ENCODE measurements at places on chromosomes 7 and 10.
A peak's percentile ranks its signal among the peaks of the same experiment; 100 is the strongest.

- no peak for DNase-seq
These were observed 30.8 kb downstream of the CHCHD3 start for GRCh38 chr7:133051066-133051465.

DNA sequence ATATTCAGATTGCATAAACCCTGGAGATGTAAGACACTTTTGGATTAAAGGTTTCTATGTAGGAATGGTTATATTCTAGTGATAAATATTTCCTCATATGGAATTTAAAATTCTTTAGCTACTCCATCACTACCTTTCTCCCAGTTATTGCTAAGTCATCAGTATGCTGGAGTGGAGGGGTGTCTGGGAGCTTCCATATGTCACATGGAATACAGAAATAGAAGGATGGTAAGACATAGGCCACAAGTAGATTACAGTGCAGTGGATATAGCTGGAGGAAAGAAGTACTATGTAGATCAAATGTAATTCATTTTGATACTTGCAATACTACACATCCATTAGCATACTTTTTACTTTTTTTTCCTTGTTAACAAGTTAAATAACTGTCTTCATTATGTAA is 428.4 kb downstream of the ARL4A start:
- DNase-seq, result no peak

- DNase-seq, result no peak
These were observed 153.5 kb downstream of the PIP4K2A start for GRCh38 chr10:22560913-22561239.

DNA sequence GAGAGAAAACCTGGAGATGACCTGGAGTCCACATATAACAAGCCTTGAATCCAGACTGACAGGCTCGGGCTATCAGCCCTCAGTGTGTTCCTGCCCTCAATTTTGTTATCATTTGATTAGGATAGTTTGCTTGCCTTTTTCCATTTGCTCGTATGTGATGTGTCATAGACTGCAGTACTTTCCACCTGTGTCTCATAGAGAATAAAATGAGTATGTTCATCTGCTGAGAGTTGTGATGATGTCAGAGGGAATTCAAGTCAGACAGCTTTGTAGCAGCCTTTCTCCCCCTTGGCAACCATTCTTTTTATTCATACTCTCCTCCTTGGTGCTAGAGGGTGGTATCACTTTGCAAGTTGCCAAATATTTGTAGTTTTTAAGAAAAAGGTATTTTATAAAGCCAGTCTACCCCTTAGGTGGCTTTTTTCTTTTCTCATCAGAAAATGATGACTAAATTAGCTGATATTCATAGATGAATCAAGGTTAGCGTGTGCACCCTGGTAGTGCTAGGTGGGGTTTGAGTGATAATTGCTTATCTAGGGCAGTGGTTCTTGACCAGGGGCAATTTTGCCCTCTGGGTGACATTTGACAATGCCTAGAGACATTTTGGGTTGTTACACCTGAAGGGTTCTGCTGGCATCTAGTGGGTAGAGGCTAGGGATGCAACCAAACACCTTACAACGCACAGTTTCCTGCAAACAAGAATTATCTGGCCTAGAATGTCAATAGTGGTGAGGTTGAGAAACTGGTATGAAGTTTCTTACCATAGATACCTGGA is 5.4 kb downstream of the SGPL1 start:
- no peak for DNase-seq

- no peak for DNase-seq
These were observed 35.5 kb downstream of the MDFIC start for GRCh38 chr7:114957444-114957843.

DNA sequence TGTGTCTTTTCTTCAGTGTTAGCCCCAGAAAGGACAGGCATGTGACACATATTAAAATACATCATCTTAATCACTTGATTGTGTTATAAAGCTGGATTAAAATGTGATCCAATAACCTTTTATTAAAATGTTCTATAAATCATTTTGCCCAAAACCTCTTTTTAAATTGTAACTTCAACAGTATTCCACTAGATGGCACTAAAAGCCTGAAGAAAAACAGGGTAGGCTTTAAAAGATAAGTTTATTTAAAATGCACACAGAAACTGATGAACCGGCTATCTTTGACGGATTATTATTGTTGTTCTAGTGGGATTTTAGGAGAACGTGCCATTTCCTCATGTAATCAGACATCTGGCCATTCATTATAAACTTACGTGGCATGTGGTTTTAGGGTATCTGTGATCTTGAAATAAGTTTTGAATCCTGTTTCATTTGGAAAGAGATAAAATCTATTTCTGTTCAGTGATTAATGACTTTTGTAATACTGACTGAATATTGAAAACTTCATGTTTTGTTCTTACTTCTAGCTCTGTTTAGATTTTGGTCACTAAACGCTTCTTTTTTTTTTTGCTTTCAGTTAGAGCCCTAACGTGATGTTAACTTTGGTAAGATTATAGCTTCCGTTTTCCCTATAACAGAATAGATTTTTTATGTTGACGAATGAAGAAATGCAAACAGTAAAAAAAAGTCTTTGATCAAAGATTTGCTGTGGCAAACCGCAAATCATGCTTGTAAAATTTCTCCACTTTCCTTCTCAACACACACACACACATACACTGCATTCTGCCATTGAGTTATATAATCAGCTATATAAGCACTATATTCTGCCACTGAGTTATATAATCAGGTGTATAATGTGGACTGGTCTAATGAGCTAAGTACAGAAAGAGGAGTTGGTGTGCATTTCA is 13.6 kb downstream of the VPS50 start:
- no peak for DNase-seq

DNA sequence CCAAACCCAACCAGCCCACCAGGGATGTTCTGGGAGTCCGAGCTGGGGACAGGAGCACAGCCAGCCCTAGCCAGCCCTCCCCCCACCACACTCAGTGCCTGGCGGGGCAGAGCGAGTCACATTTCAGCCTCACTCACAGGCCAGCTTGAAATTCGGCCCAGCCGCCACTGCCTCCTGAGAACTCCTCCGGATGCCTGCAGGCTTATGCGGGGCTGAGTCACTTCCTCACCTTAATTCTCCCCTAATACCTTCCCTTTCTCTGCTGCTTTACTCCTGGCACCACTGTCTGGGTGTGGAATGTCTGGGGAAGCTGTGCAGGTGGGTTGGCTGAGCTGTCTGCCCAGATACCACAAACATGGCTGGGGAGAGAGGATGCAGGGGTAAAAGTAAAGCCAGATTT is 22.6 kb upstream of the DLG5 start:
- DNase-seq, result no peak

DNA sequence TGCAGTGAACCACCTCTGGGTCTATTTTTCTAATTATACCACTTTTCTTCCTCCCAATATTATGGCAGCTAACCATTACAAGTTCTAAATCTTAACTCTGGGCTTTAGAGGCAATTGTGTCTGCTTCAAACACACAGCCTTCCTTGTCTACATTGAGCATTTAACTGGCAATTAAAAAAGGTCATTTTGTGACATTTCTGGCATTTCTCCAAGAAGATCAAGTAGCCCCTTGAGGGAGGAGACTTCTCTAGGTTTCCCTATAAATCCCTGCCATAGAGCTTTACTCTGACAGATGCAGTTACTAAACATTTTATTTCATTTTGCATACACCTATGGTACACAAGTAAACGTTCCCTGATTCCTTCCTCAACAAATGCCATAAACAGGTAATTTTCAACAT is 33.4 kb upstream of the FAM133B start:
- no peak for DNase-seq

DNA sequence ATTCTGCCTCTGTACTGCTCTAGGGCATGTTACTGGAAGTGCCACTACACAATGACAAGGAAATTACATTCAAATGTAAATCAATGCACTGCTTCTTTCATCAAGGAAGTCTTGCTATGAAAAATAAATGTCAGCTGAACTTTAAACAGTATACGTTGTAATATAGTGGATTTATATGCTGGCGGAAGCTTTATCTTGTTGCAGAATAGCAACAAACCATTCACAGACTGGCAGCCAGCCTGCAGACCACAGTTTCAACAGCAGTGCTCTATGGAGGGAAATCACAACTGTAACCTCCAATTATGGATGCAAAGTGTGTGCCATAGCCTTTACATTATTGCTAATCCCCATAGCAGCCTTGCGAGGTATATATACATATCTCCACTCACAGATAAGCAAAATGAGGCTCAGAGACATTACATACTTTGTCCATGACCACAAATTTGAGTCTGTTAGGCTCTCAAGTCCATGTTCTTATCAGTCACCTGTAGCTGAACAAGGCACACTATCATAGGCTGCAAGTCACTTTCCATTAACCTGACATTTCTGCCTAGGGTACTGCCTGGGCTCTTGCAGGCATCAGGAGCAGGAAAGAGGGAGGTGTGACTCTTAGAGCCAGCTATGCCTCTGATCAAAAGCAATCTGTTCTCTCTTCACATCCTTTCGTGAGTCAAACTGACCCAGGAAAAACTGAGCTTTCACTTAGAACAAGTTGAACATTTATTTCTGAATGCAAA is 22.6 kb downstream of the COL28A1 start:
- DNase-seq, result no peak

GRCh38 chr10:117364110-117364960 is 10.9 kb downstream of the PDZD8 start:
- DNase-seq, result no peak

DNA sequence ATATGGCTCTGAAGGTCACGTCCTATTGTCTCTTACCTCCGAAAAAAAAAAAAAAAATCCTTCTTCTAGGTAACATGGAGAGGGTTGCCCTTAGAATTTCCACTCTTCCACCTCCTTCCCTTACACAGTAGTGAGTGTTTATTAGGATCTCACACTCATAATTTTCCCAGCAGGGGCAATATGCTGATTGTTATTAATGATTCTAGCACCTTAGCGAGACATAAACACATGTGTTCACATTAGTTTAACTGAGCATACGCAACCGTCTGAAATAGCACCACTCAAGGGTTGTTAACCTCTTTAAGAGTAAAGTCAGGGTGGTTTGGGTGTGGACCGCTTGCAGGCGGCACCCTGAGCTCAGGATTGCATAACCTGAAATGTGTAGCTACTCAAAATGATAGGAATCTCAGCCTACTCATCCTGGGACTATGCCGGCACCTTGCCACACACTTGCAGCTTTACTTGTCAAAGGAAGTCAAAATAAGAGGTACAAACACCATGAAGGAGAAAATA is 52.2 kb downstream of the CPEB3 start:
- peak; percentile 38 for DNase-seq

DNA sequence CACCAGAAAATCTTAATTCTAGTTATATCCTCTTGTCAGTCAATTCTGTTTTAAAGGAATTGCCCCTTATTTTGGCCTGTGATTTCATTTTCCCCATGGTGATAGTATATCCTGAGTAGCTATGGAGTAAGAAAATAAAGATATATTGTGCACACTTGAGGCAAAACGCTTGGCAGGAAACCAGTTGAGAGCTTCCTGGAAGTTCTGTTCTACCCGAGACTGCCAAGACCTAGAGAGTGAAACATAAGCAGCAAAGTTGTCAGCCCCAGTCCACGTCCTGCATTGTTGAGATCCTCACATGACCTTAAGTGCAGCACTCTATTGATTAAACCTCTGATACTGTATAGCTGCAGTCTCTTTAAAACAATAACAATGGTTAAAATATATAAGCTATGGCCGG is 235.2 kb downstream of the CDC14C start:
- no peak for DNase-seq

- no peak for DNase-seq
These were observed 23.2 kb downstream of the MYL10 start for GRCh38 chr7:101605611-101606497.

DNA sequence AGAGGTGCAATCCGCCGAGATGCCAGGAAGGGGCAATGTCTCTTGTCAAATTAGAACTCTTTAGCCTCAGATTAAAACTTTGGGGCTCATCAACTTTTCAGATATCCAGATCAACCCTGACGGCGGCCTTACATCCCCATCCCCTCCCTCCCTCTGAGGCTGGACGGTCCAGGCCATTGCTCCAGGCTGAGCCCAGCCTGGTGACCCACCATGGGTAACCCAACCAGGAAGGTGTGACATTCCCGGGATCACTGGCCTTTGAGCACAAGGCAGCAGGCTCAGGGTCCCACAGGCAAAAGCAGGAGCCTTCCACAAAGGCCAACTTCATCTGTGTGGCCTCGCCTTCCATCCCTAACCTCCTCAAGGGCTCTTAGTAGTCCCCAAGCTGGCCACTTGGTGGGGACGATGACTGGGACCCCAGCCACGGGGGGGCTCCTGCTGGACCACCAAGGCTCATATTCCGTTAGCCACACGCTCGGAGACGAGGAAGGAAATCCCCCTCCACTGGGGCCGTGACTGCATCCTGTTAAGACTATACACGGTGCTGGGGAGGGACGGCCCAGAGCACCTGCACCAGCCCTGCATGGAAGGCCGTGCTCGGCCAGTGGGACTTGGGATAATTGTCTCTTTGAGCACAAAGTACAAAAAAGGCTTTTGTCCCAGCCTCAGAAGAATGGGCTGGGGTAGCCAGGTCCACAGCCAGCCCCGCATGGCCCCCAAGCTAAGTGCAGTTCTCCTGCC is 62.8 kb downstream of the ZRANB1 start:
- DNase-seq, result no peak

DNA sequence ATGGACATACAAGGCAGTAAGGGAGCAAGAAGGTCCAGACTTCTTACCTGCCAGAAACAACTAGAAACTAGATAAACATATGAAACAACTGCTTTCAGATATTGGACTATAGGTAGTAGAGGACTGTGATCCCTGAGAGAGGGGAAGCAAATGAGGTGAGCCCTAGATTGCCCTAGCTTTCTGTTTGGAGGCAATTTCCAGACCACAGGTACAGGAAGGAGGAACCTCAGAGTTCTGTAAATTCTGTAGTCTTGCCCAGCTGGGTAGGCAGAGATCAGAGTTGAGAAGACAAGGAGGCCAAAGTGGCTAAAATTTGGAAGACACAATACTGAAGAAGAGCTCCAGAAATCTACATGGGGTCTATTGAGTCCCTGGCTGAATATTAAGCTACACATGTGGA is 21.0 kb downstream of the CDK6 start:
- DNase-seq, result no peak

Data from BJ (cell line).